ENCODE measurements at places on chromosomes 4 and X.
A peak's percentile ranks its signal among the peaks of the same experiment; 100 is the strongest.

- DNase-seq = no peak
- H3K4me1 ChIP-seq = peaks cover 9% of the 10 kb centered on the region
- no peaks in the 10 kb centered on the region for H3K36me3 ChIP-seq
- H3K4me3 ChIP-seq = no peak overlapping the region
- peak overlapping the region; percentile 65 for H3K27ac ChIP-seq
These were observed 121.7 kb upstream of the CXXC4 start for GRCh38 chr4:104616401-104616820.

DNA sequence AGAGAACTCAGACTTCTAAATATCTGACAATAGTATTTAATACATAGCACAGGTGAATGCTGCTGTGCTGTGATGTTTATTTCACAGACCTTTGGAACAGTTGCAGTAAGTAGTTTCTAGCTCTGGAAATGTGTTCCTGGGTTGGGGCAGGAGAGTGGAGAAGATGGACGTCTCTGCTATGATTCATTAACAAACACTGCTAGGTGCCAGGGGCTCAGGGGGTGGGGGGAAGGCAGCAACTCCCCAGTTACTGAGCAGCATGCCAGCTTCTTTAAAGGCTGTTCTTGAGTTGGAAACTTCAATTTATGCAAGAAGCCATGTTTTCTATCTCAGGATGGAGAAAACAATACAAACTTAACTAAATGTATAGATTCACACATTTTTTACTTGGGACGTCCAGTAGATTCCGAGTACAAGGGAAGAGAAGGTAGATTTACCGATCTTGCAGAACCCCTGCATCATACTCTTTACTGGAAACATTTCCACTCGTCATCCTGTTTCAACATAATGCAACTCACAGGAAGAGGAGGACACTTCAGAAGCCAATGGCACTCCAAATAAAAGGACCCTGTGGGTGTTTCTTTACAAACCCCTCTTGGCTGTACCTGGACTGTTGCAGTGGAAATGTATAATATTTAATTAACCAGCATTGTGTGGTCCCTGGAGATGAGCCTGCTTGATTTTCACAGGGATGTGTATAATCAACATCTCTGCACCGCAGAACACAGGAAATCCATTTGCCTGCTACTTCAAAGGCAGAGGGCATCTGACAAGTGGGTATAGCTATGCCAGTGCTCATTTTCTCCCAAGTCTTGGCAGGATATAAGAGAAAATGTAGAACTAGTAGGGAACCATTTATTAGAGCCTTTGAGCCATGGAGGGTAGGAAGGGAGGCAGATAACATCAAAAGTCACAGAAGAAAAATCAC is 171.4 kb downstream of the SH3KBP1 start:
- no peak for DNase-seq
- H3K4me1 ChIP-seq = peaks cover 11% of the 10 kb centered on the region
- H3K27me3 ChIP-seq = no peaks in the 10 kb centered on the region
- H3K4me3 ChIP-seq = no peak overlapping the region
- peaks cover 3% of the 10 kb centered on the region for H3K36me3 ChIP-seq
- H3K27ac ChIP-seq = no peak overlapping the region

GRCh38 chrX:6465756-6466155 is 69.2 kb downstream of the VCX3A start:
- H3K4me1 ChIP-seq = peaks cover 39% of the 10 kb centered on the region
- H3K4me3 ChIP-seq = no peak overlapping the region
- peak overlapping the region; percentile 8 for H3K27ac ChIP-seq
- peaks cover 1% of the 10 kb centered on the region for H3K36me3 ChIP-seq
- no peak for DNase-seq

GRCh38 chr4:122017296-122017695 is 65.4 kb upstream of the TRPC3 start:
- no peak for DNase-seq
- H3K27ac ChIP-seq = peak overlapping the region; percentile 37
- peaks cover 14% of the 10 kb centered on the region for H3K4me1 ChIP-seq
- H3K27me3 ChIP-seq = peaks cover 13% of the 10 kb centered on the region
- H3K4me3 ChIP-seq = no peak overlapping the region

DNA sequence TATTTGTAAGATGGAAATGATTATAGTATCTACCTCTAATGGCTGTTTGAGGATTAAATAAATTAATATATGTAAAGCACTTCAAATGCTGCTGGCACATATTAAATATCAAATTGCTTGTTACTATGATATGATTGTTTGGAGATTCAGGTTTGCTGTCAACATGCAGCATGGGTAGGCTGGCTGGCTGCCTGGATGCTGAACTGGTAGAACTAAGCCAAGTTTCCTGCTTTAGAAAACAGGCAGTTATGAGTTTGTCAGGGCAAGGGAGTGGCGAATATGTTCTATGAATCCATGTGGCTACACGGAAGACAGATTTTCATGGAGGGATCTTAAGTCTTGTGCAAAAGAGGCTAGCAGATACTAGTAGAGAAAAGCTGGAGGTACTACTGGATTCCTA is 239.6 kb downstream of the GBA3 start:
- no peak for DNase-seq
- H3K4me1 ChIP-seq = no peaks in the 10 kb centered on the region
- no peaks in the 10 kb centered on the region for H3K36me3 ChIP-seq
- no peak overlapping the region for H3K4me3 ChIP-seq
- H3K27me3 ChIP-seq = peaks cover 6% of the 10 kb centered on the region
- no peak overlapping the region for H3K27ac ChIP-seq

DNA sequence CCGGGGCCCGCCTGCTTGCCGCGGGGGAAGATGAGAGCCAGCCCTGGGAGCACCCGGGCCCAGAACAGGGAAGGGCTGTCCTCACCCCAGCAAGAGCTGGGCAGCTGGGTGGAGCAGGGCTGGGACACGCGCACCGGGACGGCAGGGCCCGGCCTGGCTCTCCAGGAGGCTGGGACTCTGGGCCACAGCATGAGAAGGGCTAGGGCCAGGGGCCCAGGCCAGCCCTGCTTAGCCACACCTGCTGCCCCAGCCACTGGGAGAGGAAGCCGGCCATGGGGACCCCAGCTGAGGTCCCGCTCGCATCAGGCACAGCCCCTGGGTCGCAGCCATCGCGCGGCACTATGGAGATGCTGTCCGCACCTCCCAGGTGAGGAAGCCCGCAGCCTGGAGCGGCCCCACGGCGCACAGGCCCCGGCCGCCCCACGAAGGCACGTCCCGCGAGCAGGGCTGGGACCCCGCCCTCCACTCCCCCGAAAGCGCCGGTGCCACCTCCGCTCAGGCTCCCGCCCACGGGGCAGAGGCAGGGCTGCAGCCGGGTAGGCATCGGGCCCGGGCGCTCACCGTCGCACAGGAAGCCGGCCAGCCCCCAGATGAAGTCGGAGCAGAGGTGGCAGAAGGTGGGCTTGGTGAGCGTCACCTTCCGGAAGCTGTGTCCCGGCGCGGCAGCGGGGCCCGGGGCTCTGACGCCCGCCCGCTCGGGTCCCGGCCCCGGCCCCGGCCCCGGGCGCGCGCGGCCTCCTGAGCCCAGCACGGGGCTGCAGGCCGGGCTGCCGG is 531 bp downstream of the DGKQ start:
- no peak overlapping the region for H3K27ac ChIP-seq
- H3K36me3 ChIP-seq = no peaks in the 10 kb centered on the region
- peak overlapping the region; percentile 52 for H3K4me3 ChIP-seq
- peaks cover 21% of the 10 kb centered on the region for H3K27me3 ChIP-seq
- H3K4me1 ChIP-seq = no peaks in the 10 kb centered on the region

GRCh38 chrX:19761554-19762295 is 125.7 kb downstream of the SH3KBP1 start:
- no peak for DNase-seq
- no peaks in the 10 kb centered on the region for H3K27me3 ChIP-seq
- H3K27ac ChIP-seq = peak overlapping the region; percentile 49

All from mesothelial cell of epicardium (in vitro differentiated cells).